ENCODE measurements at places on chromosomes 5 and 9.
A peak's percentile ranks its signal among the peaks of the same experiment; 100 is the strongest.

GRCh38 chr5:157388111-157388710 lies 71.8 kb upstream of the NIPAL4 start:
- no peak for DNase-seq

GRCh38 chr5:142141463-142141862 lies 32.9 kb downstream of the NDFIP1 start:
- no peak for DNase-seq

- DNase-seq: peak; percentile 99
Observed at GRCh38 chr5:34598177-34598794, 57.8 kb upstream of the RAI14 start.

DNA sequence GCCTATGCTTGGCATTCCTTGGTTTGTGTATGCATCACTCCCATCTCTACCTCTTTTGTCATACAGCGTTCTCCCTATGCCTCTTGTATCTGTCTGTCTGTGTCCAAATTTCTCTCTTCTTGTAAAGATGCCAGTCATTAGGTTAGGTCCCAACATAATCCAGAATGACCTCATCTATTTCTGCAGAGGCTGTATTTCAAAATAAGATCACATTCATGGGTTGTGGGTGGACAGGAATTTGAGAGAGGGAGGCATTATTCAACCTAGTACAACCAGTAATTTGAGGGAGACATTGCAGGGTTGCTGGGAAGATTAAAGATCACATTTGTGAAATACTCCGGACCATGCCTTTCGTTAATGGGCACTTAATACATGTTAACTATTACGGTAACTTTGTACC lies 155.0 kb downstream of the MAN2A1 start:
- no peak for DNase-seq

DNA sequence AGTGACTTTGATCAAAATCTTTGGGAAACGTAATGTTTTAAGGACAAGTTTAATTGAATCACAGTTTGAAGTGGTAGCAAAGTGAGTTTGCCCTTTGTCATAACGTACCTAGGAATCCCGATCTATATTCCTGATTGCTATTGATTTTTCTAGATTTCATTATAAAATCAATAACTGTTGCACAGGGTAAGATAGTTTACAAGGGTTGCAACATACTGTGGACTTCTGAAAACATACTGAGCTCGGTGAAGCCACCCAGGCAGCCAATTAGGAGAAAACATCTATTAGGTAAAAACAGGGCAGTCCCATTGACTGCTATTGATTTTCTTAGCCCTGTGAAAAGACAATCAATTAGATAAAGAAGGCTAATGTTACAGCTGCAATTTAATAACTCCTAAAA lies 659.9 kb downstream of the ISL1 start:
- no peak for DNase-seq

GRCh38 chr5:123455095-123455494 lies 31.9 kb upstream of the CEP120 start:
- DNase-seq: no peak

- DNase-seq: no peak
Observed at GRCh38 chr5:23446424-23446823, 61.0 kb upstream of the PRDM9 start.

- DNase-seq: peak; percentile 8
Observed at GRCh38 chr5:174324680-174325079, 279.2 kb downstream of the NSG2 start.

- no peak for DNase-seq
Observed at GRCh38 chr9:134209731-134210311, 45.5 kb upstream of the RNU6ATAC start.

All from ELR (cell line).